Stimulated activated CD4-positive, alpha-beta T cell treated with anti-CD3 and anti-CD28 coated beads, Interleukin-2, amount 100 ng/mL, for 48 hours (primary cell): ENCODE measurements at places on chromosomes 16 and 17.

DNA sequence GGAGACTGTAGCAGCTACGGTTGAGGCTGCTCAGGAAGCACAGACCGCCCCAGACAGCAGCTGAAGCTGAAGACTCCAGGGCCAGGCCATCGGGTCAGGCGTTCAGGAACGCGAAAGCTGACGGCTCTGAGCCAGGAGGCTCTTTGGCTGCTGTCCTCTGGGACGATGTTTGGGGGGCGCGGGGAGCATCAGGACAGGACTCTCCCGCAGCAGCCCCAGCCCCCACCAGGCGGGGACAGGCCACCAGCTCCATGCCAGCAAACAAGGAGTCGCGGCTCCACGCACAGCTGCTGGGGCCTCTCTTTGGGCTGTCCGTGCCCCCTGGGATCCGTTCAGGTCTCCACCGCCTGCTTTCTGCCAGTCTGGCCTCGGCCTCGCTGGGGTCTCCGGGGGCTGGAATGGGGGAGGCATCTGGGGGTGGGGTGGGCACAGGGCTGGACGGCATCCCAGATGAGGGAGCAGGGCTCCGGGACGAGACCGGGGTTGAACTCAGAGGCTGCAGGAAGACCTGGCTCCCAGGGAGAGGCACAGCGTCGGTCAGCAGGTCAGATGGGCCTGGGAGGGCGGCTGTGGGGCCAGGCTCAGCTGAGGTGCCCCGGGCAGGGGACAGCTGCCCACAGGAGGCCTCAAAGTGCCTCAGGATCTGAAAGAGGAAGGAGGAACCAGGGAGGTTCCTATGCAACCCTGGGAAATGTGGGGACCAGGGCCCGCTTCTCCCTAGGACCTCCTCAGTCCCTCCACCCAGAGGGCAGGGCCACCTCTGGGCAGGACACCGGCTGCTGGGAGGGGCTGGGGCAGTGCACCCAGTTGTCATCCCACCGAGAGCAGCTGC lies 6.3 kb upstream of the CEP131 start:
- no peak for DNase-seq

DNA sequence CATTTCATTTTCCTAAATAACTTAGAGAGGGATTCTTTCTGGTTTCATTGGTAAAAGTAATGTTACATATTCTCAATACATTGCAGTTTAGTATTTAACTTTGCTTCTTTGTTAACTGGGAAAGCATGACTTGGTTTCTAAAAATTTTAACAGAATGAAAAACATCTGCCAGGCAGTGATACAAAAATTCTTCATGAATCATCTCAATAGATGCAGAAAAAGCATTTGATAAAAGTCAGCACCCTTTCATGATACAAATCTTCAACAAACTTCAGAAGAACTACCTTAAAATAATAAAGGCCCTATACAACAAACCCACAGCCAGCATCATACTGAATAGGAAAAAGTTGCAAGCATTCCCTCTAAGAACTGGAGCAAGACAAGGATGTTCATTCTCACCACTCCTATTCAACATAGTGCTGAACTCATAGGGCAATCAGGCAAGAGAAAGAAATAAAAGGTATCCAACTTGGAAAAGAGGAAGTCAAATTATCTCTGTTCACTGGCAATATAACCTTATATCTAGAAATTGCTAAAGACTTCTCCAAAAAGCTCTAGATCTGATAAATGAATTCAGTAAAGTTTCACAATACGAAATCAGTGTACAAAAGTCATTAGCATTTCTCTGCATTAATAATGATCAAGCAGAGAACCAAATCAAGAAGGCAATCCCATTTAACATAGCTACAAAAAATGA lies 50.4 kb downstream of the SLFN5 start:
- DNase-seq, result no peak

DNA sequence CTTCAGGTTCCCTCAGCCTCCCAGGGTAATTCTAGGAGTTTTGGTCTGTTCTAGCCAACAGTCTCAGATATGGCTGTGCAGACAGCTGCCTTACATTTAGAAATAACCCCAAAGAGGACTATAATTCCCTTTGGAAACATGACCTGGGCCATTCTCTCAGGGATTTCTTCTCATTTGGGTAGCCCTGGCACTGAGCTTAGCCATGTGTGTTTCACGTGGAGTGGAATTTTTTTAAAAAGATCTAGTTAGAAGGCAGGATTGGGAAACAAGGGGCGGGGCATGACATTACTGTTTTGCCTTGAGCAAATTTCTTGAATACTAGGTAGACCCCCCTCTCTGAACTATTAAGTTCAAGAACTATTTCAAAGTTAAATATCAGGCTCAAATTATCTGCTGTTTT lies 29.6 kb upstream of the MRC2 start:
- DNase-seq, result no peak

GRCh38 chr17:29549177-29549923 lies 17.5 kb downstream of the ABHD15 start:
- DNase-seq, result no peak

- DNase-seq, result no peak
Observed at GRCh38 chr16:79452671-79453070, 147.9 kb downstream of the MAF start.

DNA sequence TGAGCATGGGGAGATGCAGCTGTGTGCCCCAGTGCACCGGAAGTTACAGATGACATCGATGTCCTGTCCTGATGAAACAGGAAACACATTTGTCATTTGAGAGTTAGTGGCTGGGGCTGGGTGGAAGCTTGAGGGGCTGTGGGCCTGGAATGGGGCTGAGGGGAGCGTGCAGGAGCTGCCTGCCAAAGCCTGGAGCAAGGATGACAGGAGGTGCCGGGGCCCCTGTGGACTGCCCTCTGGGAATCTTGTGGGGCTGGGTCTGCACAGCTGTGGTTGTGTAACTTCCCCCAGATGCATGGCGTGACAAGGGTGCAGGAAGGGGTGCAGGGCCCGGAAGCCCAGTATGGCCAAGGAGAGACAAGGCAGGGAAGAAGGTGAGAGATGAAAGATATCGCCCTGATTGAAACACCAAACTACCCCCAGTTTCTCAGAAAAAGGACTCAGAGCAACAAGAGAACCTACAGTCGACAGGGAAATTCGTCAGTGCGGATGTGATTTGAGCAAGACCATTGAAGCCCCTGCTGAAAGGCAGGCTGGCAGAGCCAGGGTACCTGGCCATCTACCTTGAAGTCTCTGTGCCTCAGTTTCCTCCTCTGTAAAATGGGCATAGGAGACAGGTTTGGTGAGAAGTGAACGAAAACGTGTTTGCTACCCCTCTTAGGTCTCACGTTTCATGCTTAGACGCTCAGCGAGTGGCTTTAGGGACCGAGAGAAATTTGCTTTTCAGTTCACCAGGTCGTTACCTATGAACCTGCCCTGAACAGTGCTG lies 8.8 kb downstream of the MMP25 start:
- DNase-seq, result no peak

GRCh38 chr17:50626037-50626574 lies 8.6 kb upstream of the ABCC3 start:
- DNase-seq, result peak; percentile 60

GRCh38 chr17:27640790-27641189 lies 9.8 kb downstream of the LGALS9 start:
- no peak for DNase-seq
